Epithelial cell of prostate (primary cell): ENCODE measurements at places on chromosomes 1 and 21.

DNA sequence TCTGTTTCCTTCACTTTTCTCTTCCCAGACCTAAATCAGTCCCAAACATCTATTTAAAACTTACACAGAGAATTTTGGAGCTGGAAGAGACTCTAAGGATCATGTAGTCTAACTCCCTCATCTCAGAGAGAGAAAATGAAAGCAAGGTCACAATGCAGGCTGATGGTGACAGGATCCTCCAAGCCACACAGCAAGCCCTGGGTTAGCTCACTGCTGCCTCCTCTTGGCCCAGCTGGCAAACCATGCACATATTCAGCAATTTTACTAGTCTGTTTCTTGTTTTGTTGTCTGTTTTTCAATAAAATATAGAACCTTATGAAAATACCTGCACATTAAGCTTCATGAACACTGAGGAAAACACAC lies 27.7 kb upstream of the LY9 start:
- no peak for DNase-seq

- DNase-seq: no peak
Observed at GRCh38 chr1:30275926-30276764, 447.2 kb downstream of the MATN1 start.

- no peak for DNase-seq
Observed at GRCh38 chr1:6509220-6509918, 17.9 kb upstream of the PLEKHG5 start.

GRCh38 chr21:21481239-21481638 lies 483.0 kb downstream of the NCAM2 start:
- DNase-seq: no peak

DNA sequence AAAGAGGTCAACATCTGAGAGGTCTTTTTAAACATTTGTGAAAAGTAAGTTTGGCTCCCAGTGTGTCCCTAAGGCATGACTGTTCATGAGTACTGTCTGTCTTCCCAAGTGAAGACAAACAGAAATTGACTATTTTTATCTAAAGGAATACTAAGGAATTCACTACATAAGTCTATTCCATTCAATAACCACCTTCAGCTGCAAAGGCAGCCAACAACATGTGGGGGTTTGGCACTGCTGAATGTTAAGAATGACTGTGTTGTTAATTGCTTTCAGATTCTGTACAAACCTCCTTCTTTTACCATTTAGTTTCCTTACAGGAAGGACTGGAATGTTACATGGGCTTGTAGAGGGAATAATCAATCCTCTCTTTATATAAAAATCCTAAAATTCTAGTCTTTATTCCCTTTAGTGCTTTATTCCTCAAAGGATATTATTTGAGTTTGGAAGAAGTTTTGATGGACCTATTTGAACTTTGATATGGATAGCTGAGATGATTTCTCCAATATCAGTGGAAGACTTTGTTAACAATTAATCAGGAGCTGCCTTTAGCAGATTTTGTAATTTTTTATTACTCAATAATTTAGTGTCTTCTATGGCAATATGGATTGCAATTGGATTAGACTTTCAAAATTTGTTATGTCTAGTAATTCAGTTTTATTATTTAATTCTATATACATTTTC lies 201.7 kb upstream of the CHRM3 start:
- no peak for DNase-seq
